ENCODE measurements at places on chromosomes 1 and 21.

- no peak for DNase-seq
Measured at GRCh38 chr1:223411710-223412109, 18.5 kb downstream of the CCDC185 start.

- no peak for DNase-seq
Measured at GRCh38 chr1:180940445-180940844, 27.7 kb downstream of the KIAA1614 start.

- DNase-seq: no peak
Measured at GRCh38 chr1:63575340-63575826, 17.8 kb upstream of the PGM1 start.

GRCh38 chr21:32190493-32191144 lies 88.2 kb downstream of the MIS18A start:
- no peak for DNase-seq

- peak; percentile 34 for DNase-seq
Measured at GRCh38 chr1:18875107-18875795, 15.8 kb upstream of the TAS1R2 start.

- DNase-seq: no peak
Measured at GRCh38 chr1:186605762-186606350, 74.4 kb downstream of the PTGS2 start.

DNA sequence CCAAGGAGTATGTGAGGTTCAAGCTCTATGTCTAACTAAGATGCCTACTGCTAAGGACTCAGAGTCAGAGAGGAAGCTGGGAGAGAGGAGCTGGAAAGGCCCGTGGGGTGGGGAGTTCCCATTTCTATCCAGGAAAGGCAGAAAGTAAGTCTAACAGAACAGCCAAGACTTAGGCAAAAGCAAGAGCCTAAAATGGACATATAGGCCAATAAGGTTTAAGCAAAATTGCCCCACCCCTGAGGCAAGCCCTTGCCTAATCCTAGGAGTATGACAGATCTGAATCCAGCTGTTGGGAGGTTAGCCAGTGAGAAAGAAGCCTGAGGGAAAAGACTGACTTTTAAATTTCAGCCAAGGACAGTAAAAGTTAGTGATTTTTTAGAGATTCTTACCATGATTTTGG lies 1.6 kb upstream of the KLHDC9 start:
- no peak for DNase-seq

DNA sequence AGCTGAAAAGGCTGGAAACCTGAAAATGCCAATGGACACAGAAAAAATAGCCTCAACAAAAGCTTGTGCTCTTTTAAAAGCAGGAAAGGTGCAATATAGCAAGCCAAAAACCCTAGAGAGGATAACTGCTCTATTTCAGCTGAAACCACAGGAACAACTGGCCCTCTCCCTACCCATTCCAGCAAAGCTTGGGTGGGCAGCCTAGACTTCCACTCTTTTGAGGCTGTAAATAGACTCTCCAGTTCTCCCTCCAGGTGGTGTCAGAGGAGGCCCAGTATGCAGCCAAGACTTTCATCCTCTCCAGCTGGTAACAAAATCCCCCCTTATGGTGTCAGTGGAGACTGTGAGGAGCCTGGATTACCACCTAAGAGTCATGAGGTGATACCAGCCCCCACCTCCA lies 206.9 kb upstream of the PLD5 start:
- DNase-seq: no peak

- no peak for DNase-seq
Measured at GRCh38 chr1:217443845-217444244, 187.0 kb downstream of the GPATCH2 start.

DNA sequence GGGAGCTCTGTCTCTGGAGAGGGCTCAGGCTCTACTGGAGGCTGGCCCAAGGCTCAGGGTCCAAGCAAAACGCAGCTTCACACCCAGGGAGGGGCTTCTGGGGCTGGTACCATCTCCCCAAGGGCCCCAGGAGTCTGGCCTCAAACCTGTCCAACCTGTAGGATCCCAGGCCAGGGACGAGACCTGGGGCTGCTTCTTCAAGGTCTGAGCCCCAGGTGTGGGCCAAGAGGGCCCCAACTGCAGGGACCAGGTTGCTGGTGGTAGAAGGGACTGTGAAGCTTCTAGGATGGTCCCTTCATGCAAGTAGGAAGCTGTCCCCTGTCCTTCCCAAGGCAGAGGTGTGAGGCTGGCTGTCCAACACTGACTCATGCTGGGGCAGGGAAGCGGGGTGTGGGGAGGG lies 7.8 kb upstream of the MMEL1 start:
- no peak for DNase-seq

- no peak for DNase-seq
Measured at GRCh38 chr1:115828101-115829022, 12.6 kb downstream of the NHLH2 start.

GRCh38 chr1:56901716-56902115 lies 47.1 kb downstream of the C8A start:
- no peak for DNase-seq

- no peak for DNase-seq
Measured at GRCh38 chr1:66119148-66119547, 326.5 kb downstream of the PDE4B start.

DNA sequence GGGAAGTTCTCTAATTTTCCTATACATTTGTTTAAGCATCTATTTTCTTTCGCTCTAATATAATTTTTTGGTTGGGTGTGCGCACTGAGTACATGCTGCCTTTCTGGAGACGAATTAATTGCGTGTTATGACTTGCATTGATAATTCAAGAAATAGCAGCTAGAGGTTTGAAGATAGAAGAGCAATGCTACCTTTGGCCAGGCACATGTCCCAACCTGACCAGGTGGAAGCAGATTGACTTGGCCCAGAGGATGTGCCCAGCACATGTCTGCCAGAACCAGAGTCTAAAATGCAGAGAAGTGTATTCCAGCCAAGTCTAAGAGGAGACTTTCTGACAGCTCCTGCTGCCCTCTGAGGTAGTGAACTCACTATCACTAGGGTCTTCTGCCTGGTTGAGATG lies 114.3 kb downstream of the SLC35F3 start:
- no peak for DNase-seq

DNA sequence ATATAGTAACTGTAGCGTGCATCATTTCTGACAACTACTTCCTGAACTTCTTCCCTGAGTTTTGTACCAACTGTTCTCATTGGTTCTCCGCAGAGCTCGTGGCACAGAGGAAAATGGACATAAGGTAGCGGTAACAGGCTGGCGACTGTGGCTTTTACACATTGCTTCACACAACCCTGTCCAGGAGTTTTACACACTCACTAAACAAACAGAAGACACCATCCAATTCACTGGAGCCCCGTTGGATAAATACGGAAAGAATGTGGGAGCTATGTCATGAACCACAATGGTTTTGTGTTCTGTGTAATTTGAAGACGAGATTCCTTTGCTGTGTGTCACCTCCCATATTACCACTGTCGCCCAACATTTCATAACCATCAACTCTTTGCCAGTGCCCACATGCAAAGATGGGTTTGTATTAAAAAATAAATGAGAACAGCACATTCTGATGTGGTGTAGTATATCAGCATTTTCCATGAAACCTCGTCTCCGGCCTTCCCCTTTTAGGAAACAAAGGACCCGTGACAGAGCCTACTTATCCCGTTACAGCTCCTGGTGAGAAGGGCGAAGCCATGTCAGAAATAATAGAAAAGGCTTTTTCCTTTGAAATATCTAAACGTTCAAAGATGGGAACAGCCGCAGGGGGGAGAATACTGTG lies 47.4 kb upstream of the ENAH start:
- no peak for DNase-seq

DNA sequence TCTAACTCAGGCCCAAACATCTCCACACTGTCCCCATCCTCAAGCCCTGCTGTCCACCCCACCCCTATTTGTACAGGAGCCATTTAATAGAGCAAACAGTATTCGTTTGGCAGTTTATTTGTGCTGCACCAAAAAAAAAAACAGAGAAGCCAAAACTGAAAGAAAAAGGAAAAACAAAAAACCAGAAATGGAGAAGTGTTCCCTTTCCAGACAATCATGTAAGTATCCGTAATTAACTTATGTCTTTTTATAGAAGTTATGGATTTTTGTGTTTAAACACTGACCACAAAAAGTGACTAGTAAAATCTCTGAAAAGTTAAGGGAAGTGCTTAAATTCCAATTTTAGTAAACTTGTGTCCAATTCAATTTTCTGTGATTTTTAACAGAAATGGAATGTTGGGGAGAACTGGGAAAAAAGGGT lies 40.4 kb upstream of the ZBTB18 start:
- no peak for DNase-seq

- DNase-seq: no peak
Measured at GRCh38 chr1:27503844-27504587, 14.0 kb upstream of the WASF2 start.

DNA sequence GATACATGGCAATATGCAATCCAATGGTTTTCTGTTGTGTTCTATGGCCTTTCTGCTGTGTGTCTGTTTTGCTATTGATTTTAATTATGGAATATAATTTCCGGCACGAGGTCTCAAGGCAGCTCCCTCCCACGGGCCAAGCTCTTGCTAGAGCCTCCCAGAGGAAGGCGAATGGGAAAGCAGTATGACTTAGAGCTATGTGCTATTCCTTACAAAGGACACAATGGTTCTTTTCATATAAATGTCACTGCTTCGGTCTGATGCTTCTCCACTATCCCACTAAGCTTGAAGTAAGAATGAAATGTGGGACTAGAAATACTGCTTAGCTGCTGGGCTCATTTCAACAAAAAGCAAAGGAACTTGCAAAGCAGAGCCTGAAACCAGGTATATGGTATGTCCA lies 322.2 kb upstream of the BEND5 start:
- DNase-seq: no peak

- no peak for DNase-seq
Measured at GRCh38 chr1:162822391-162823200, 32.1 kb downstream of the HSD17B7 start.

DNA sequence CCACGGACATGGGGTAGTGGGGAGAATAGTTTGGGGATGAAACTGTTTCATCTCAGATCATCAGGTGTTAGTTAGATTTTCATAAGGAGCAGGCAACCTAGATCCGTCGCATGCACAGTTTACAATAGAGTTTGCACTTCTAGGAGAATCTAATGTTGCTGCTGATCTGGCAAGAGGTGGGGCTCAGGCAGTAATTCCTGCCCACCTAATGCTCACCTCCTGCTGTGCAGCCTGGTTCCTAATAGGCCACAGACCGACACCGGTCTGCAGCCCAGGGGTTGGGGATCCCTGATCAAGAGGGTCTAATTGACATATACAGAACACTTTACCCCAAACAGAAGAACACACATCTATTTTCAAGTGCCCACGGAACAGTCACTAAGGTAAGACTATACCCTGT lies 275.1 kb downstream of the PTPRU start:
- no peak for DNase-seq

DNA sequence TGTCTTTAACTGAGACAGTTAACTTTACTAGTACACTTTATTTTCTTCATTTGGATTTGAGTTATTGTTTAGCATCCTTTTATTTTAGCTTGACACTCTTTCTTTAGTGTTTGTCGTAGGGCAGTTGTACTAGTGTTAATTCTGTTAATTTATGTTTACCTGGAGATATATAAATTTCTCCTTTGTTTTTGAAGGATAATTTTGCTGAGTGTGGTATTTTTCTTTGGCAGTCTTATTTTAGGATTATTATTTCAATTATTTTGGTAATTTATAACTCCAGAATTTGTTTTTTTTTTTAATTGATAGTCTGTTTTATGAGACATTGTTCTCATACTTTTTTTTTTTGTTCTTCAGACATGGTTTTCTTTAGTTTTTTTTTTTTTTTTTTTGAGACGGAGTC lies 73.8 kb upstream of the CHODL start:
- no peak for DNase-seq

GRCh38 chr1:183259924-183260323 lies 73.9 kb downstream of the LAMC2 start:
- no peak for DNase-seq

DNA sequence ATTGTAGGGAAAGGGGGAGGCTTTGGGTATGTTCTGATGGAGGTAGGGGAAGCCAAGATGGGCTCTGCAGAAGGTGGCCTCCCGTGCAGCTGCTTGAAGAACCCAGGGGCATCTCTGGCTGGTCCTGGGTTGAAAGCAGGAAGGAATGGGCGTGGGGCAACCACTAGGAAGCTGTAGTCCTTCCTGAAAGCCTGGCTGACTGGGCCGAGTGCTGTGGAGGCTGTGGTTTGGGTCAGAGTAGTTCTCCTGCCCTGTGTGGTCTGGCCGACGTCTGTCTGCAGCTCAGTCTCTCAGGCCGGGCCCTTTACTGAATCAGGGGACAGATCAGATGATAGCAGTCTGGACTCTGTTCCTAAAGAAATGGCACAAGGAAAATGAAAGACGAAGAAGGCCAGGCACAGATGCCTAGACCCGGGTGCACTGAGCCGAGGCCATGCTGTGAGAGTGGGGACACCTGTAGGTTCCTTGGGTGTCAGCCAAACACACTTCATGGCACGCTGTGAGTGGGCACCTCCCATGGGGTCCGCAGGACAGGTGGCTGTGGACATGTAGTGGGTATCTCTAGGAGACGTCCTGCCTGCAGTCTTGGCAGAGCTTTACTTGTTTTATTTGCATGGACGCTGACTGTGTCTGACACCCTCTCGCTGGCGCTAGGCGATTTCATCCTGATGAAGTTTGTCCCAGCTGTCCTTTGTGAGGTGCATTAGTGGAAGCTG lies 87.0 kb downstream of the POFUT2 start:
- no peak for DNase-seq

DNA sequence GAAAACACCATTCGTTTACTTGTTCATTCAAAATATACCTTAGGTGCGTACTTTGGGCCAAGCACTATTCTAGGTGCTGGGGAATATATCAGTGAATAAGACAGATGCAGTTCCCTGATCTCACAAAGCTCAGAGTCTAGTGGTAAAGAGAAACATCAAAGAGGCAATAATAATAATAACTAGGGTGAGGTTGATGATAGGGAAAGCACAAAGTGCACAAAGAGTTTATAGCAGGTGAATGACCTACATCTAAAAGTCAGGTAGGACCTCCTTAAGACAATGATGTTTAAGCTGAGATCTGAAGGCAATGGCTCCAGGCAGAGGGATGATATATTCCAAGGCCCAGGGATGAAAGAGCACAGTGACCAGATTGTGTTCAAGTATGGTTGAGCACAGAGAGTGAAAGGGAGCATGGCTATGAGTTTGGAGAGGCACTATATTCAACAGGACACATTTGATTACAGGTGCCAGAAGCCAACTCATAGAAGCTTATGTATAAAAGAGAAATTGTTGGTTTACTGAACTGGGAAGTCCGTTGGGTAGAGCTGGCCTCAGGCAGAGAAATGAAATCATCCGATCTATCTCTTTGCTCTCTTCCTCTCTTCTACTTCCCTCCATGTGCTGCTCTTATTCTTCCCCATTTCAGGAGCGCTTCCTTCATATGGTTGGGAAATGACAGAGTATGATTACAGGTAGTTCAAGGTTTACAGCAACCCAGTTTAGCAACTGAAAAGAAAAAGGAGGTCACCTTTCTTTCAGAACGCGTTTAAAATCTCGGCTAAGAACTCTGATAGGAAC lies 23.0 kb upstream of the CCT8 start:
- no peak for DNase-seq

- no peak for DNase-seq
Measured at GRCh38 chr1:162899422-162900146, 38.6 kb upstream of the CCDC190 start.
